ENCODE measurements at places on chromosomes 5 and 9.

DNA sequence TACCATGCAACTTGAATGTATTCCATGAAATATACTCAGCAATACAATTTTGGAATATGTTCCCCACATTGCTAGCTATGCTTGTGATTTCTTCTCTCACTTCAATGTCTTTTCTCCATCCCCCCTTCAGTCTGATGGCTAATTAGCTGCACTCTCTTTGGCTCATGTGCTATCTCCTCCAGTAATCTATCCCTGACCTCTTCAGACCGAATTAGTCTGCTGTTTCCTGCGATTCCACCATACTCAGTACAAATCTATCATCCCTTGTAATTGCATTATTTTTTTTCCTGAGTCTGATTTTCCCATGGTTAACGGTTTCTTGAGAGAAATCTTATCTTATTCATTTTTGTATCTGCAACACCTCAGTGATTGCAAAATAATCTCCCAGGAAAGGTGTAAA, 360.7 kb upstream of the CDH10 start:
- no peak for DNase-seq

GRCh38 chr5:66174338-66174737, 30.2 kb downstream of the SREK1 start:
- DNase-seq: no peak

- no peak for DNase-seq
Measured at GRCh38 chr9:119852390-119852789, 483.2 kb upstream of the BRINP1 start.

- no peak for DNase-seq
Measured at GRCh38 chr5:126462239-126463014, 39.2 kb downstream of the GRAMD2B start.

DNA sequence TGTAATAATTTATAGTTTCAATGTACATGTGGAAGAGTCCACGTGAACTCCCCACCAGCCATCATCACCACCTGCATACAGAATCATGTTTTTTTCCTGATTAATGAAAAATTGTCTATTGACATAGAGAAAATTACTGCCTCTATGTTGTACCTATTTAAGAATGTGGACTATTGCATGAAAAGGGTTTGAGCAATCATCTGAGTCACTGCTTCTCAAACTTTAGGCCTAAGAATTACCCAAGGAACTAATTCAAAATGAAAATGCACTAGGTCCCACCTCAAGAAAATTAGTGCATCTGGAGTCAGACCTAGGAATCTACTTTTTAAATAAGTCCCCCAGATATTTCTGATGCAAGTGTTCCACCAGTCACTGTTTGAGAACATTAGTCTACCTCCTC, 709.3 kb downstream of the MAT2B start:
- DNase-seq: no peak

- DNase-seq: no peak
Measured at GRCh38 chr9:105832096-105832710, 137.9 kb downstream of the TMEM38B start.

DNA sequence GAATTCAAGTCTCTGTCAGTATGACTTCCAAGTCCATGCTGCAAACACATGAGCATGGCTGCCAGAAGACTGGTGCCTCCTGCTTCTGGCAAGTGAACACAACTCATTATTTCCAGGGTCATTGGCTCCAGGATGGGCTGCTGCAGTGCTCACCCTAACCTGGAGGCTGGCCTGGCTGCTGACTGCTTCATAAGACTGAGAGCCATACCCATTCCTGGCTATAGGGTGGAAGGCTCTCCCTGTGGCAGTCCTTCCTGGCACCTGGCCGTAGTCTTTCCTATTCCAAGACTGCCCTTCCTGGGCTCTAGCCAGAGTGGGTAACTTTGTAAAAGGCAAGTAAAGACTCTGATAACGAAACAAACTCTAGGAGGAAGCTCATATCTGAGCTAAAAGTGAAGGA, 51.2 kb downstream of the CXXC5 start:
- DNase-seq: no peak

DNA sequence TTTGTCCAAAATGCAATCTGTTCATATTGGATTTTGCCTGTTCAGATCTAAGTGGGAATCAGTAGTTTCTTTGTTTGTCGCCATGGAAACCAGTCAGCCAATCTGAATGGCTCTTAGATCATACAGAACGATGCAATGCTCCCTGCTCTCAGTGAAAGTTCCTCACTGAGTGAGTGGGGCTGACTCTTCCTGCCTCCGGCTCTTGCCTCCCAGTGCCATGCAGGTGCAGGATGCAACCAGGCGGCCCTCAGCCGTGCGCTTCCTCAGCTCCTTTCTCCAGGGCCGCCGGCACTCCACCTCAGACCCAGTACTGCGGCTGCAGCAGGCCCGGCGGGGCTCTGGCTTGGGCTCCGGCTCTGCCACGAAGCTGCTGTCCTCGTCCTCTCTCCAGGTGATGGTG, at the start of gene PTPDC1:
PTPDC1 (plus strand) TSS at position 151 of the 400 bp plus-strand sequence; CDS start at position 218, 67 bp downstream.
- no peak for DNase-seq

GRCh38 chr5:98975682-98976407, 47.0 kb upstream of the CHD1 start:
- DNase-seq: no peak

DNA sequence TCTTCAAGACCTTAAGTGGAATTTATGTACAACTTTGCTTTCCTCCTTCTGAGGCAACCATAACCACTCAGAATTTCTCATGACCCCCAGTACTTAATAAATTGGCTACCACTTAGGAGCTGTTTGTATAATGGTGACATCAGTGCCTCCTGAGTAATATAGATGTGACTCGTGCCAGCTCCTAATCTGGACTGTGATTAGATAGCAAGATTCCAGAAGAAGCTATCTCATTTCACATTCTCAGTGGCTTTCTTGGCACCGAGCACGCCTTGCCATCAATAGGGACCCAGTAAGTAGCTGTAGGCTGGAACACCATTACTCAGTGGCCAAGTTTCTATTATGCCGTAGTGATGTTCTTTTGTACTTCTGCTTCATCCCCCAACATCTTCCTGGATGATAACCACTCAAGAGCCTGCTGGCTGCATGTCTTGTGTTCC, 228.8 kb downstream of the CD180 start:
- no peak for DNase-seq
